ENCODE measurements at places on chromosomes 1 and 21. TPM values are rescaled to one million over a fixed set of nuclear protein-coding genes. Genes with fewer than 3 reads are reported as not detected.

Gene TMEM82
- total RNA-seq = 2.2 TPM

Gene ZFP69B
- total RNA-seq = 7.2 TPM

Gene DMBX1
- total RNA-seq = 4.2 TPM

Gene GPA33
- 0.69 TPM for total RNA-seq

Gene S100A9
- not detected for total RNA-seq
